ENCODE measurements at places on chromosomes 2 and 18. TPM values are rescaled to one million over a fixed set of nuclear protein-coding genes. Genes with fewer than 3 reads are reported as not detected.

HOXD13 gene
- not detected for total RNA-seq

GRCh38 chr2:174026122-174026845 lies 61.1 kb upstream of the SP3 start:
- no peaks in the 10 kb centered on the region for H3K27me3 ChIP-seq
- H3K4me3 ChIP-seq = no peak overlapping the region
- H3K4me1 ChIP-seq = no peaks in the 10 kb centered on the region
- DNase-seq = no peak

DNA sequence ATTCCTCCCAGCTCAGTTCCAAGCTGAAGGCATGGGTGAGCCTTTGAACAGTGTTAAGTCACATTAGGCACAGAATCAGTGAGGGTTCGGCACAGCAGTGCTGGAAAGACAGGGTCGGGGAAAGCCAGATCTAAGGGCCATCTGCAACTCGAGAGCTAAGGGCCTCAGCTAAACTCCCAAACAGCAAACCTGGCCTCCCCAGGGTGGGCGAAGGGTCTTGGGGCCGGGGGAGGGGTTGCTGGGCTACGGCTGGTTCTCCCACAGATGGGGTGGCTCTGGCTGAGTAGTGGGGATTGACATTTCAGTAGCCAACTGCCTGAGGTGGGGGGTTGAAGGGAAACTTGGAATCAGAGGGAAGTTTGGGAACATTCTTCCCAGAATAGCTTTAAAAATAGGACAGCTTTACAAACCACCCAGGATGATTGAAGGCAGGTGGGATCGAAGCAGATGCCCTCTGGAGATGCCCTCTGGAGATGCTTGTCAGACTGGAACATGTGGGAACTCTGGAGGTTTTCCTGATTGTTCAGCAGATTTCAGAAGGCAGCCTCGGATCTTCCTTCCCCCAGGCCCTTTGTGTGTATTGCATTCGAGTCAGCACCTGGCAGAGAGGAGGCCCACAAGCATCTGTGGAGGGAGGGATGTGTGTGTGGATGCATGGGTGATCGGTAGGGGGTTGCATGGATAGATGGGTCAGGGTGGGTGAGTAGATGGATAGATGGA lies 156.4 kb downstream of the SMAD7 start:
- H3K4me1 ChIP-seq = no peaks in the 10 kb centered on the region
- DNase-seq = no peak
- H3K27me3 ChIP-seq = no peaks in the 10 kb centered on the region
- H3K27ac ChIP-seq = no peak overlapping the region

- H3K27me3 ChIP-seq = no peaks in the 10 kb centered on the region
- no peak overlapping the region for H3K4me3 ChIP-seq
- H3K27ac ChIP-seq = no peak overlapping the region
- H3K4me1 ChIP-seq = no peaks in the 10 kb centered on the region
Observed at GRCh38 chr18:39019989-39020388, 1454.4 kb upstream of the CELF4 start.

DNA sequence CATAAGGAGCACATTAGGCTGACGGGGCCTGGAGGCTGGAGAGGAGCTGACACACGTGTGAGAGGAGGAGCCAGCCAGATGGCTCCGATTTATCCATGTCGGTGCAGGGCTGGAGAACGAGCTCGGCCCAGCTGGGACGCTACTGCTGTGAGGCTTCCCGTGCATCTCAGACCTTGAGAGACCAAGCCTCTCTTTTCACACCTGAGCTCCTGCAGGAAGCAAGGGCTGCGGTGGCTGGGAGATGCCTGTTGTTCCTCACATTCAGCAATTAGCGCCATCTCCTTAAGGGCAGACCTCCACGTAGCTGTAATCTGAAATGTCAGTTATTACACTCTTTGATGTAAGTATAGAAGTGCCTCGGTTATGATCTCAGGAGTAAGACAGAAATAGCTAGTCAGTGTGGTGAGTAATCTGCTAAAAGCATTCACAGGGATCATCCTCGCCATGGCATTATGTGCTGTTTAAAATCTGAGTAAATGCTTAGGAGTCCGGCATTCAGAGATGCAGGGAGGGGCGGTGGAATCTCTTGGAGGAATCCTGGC lies 107.9 kb downstream of the PRKCE start:
- no peak for DNase-seq
- no peak overlapping the region for H3K4me3 ChIP-seq
- no peaks in the 10 kb centered on the region for H3K27me3 ChIP-seq
- no peaks in the 10 kb centered on the region for H3K36me3 ChIP-seq
- H3K27ac ChIP-seq = no peak overlapping the region

COL4A4 gene
- total RNA-seq = 1.4 TPM

GRCh38 chr2:29056452-29056851 lies 17.9 kb downstream of the PCARE start:
- H3K27ac ChIP-seq = no peak overlapping the region
- no peaks in the 10 kb centered on the region for H3K36me3 ChIP-seq
- no peak overlapping the region for H3K4me3 ChIP-seq
- H3K4me1 ChIP-seq = no peaks in the 10 kb centered on the region

ITSN2 gene
- 34.1 TPM for total RNA-seq

DNA sequence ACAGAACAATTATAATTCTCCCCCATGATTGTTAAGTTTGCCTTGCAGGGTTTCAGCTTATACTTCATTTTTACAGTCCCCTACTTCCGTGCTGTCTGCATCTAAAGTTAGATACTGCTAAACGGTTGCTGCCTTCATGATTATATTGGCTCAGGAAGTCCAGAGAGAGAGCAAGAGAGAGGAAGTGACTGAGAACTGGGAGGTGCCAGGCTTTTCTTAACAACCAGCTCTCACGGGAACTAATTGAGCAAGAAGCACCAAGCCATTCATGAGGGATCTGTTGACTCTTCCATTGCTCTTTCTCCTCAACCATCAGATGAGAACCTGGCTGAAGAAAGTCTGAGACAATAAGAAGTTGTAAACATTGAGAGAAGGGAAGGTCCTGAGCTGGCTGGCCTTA lies 125.5 kb upstream of the SIX2 start:
- H3K4me3 ChIP-seq = no peak overlapping the region
- H3K36me3 ChIP-seq = no peaks in the 10 kb centered on the region
- no peak overlapping the region for H3K27ac ChIP-seq
- H3K27me3 ChIP-seq = no peaks in the 10 kb centered on the region
- DNase-seq = no peak
- H3K4me1 ChIP-seq = no peaks in the 10 kb centered on the region

- no peak for DNase-seq
- no peak overlapping the region for H3K27ac ChIP-seq
- no peak overlapping the region for H3K4me3 ChIP-seq
- H3K4me1 ChIP-seq = no peaks in the 10 kb centered on the region
- no peaks in the 10 kb centered on the region for H3K27me3 ChIP-seq
Observed at GRCh38 chr2:6036211-6036610, 344.0 kb downstream of the SOX11 start.

DNA sequence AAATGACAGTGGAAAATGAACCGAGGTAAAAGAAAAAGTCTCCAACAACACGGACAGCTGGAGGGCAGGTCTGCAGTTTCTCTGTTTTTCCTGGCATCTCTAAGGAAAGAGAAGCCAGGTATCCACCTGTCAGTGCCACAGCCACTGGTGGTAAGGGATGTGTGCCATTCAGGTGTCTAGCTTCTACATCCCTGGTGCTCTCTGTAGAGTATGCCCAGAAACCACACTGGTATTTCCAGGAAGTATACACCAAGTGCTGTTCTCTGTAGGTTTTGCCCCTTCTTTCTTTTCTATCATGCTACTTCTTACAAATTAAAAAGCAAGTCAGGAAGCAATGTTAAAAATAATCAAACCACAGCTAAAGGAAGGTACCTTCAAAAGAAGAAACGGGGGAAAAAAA lies 7.6 kb upstream of the AGFG1 start:
- no peak for DNase-seq
- no peak overlapping the region for H3K27ac ChIP-seq
- no peaks in the 10 kb centered on the region for H3K36me3 ChIP-seq
- H3K4me3 ChIP-seq = no peak overlapping the region
- no peaks in the 10 kb centered on the region for H3K27me3 ChIP-seq

CCDC148 gene
- total RNA-seq = 0.39 TPM

DNA sequence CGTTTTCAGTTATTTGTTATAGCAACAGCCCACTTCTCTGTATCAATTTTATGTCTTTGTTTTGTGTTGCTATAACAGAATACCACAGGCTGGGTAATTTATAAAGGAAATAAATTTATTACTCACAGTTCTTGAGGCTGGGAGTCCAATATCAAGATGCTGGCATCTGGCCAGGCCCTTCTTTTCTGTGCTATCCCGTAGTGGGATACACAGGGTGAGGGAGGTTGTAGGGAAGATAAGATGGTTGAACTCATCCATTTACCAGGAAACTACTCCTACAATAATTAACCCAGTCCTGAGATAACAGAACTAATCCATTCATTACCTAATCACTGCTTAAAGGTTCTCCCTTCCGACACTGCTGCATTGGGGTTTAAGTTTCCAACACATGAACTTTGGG lies 220.7 kb downstream of the TPGS2 start:
- no peaks in the 10 kb centered on the region for H3K27me3 ChIP-seq
- no peak for DNase-seq
- no peak overlapping the region for H3K27ac ChIP-seq
- no peaks in the 10 kb centered on the region for H3K4me1 ChIP-seq

- H3K4me3 ChIP-seq = no peak overlapping the region
- H3K27ac ChIP-seq = no peak overlapping the region
- DNase-seq = no peak
- no peaks in the 10 kb centered on the region for H3K27me3 ChIP-seq
Observed at GRCh38 chr18:76855594-76855993, 33.2 kb downstream of the ZNF236 start.

MAIP1 gene
- 39.7 TPM for total RNA-seq

- no peaks in the 10 kb centered on the region for H3K36me3 ChIP-seq
- no peak for DNase-seq
- H3K4me1 ChIP-seq = no peaks in the 10 kb centered on the region
- H3K27ac ChIP-seq = no peak overlapping the region
Observed at GRCh38 chr2:38274286-38275276, 102.5 kb downstream of the ATL2 start.

DNA sequence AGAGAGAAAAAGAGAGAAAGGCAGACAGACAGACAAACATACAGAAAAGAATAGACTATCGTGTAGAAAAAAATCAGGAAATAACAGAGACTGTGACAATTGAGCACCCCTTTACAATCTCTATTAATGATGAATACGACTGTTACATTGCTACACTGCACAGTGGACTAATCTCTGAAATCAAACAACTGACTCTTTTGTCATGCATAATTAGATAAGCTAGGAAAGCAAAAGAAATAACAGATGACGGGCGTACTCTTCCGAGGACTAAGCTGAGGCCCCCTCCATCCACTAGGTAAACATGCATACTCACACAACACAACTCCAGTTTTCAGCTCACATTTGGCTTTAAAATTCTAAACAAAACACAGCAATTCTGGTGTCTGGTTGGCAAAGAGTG lies 267.0 kb downstream of the NOL4 start:
- no peak overlapping the region for H3K4me3 ChIP-seq
- no peak for DNase-seq
- H3K4me1 ChIP-seq = no peaks in the 10 kb centered on the region
- no peaks in the 10 kb centered on the region for H3K27me3 ChIP-seq
- no peak overlapping the region for H3K27ac ChIP-seq

CAPN14 gene
- total RNA-seq = not detected

SMC6 gene
- total RNA-seq = 8.1 TPM

DNA sequence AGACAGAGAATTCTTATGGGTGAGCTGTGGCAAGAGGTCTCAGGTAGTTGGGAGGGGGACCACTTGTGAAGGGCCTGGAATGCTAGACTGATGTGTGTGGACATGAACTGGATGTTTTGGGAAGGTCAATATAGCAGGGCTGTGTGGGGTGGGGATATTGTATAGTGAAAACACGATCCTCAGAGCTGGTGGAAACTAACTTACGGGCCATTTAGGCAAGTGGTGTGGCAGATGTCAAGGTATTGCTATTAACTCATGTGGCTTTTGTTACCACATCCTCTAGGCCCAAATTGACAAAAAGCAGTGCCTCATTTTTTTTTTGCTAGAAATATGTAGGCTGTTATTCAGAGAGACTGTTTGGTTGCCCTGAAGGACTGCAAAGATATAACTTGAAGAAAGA lies 8.0 kb upstream of the GALNT1 start:
- no peak for DNase-seq
- H3K36me3 ChIP-seq = no peaks in the 10 kb centered on the region
- H3K27ac ChIP-seq = no peak overlapping the region
- no peaks in the 10 kb centered on the region for H3K4me1 ChIP-seq
- H3K27me3 ChIP-seq = no peaks in the 10 kb centered on the region

GRCh38 chr2:70002241-70002899 lies 40.9 kb upstream of the ASPRV1 start:
- H3K27me3 ChIP-seq = no peaks in the 10 kb centered on the region
- H3K4me3 ChIP-seq = no peak overlapping the region
- H3K27ac ChIP-seq = no peak overlapping the region
- DNase-seq = no peak
- H3K4me1 ChIP-seq = no peaks in the 10 kb centered on the region

DNA sequence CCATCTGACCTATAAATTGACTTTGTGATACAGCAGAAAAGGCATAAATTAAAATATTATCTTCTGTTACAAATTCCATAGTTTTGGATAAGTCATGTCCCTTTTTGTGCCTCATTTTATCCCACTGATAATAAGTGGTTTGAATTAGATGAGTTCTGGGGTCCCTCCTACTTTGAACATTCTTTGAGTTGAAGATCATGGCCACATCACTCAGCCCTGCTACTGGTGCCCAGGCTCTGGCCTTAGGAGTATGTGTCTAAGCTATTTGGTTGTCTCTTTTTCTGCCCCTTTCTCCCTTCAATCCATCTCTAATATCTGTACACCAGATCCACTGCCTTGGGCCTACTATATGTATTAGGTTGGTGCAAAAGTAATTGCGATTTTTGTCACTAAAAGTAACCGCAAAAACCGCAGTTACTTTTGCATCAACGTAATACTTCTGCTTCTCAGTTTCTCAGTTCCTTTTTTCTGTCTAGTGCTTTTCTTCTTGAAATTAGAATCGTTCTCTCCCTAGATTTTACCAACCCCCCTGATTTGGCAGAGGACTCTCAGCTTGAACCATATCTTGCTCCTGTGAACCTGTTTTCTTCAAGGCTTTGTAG lies 362.5 kb upstream of the TNP1 start:
- no peak overlapping the region for H3K27ac ChIP-seq
- H3K4me3 ChIP-seq = no peak overlapping the region
- no peaks in the 10 kb centered on the region for H3K4me1 ChIP-seq
- no peaks in the 10 kb centered on the region for H3K36me3 ChIP-seq

- H3K36me3 ChIP-seq = peaks cover 26% of the 10 kb centered on the region
- no peaks in the 10 kb centered on the region for H3K27me3 ChIP-seq
- no peak for DNase-seq
- no peak overlapping the region for H3K4me3 ChIP-seq
- no peak overlapping the region for H3K27ac ChIP-seq
Observed at GRCh38 chr18:22185273-22185672, 15.9 kb downstream of the GATA6 start.

DNA sequence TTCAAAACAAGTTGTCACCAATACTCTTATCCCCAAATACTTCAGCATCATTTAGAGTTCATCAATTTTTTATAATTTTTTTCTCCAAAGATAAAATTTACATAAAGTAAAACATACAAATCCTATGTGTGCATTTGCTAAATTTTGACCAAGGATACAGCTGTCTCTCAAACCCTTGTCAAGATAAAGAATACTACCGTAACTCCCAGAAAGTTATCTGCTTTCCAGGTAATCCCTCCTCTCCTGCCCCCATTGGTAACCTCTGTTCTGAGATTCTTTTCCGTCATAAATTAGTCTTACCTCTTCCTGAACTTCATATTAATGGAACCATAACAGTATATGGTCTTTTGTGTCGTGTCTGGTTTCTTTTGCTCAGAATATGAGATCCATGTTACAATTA lies 49.2 kb downstream of the BCL2L11 start:
- H3K4me3 ChIP-seq = no peak overlapping the region
- H3K4me1 ChIP-seq = no peaks in the 10 kb centered on the region
- no peak for DNase-seq

TLX2 gene
- not detected for total RNA-seq

All from right lobe of liver (tissue), 6 donors.